ENCODE measurements at places on chromosomes 6 and 20.

DNA sequence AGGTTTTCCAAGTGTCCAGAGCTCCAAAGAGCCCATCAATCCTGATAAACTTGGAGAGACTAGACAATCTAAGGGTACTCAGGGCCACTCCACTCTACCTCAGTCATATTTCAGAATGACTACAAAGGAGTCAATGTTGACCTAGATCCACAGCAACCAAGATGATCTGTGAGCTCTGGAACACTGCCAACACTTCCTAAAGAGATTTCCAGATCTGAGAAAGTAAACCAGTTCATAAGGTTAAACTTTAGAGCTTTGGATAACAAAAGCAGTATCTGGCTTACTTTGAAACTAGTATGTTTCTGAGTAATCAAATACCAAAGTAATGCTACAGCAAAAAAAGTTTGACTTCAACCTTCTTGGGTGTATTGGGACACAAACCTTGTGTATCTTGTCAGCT is 122.7 kb downstream of the BTBD9 start:
- DNase-seq = no peak

DNA sequence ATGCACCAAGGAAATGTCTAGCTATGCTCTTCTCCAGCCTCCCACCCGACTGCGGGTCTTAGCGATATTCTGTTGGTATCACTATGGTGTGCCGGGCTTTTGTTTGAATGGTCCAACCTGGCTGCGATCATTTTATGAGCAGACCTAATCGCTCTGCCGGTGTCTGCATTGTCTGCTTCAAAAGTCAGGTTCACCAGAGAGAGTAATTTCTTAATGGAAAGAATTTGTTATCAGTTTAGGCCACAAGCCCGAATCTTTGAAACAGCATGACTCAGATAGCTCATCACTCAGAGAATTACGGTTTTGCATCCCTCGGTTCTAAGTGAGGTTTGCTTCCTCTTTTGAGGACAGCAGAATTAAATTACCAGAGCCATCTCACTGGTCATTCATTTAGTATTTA is 521.0 kb upstream of the ARID1B start:
- DNase-seq = no peak

- DNase-seq = no peak
These were observed 17.7 kb upstream of the THBS2 start for GRCh38 chr6:169271158-169271876.

DNA sequence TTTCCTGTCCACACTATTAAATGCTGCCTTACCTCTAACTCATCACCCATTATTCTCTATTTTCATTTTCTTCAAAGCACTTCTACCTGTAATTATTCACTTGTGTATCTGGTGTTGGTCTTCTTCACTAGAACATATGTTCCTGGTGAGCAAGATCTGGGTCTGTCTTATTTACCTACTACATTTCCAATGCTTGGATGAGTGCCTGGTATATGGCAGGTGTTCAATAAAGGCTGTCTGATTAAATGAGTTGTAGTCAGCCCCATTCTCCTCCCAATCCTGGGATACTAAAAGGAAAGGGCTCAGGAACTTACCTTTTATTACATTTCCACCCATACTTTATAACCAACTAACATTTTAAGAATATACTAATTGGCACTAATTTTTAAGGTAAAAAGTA is 61.0 kb downstream of the CEP162 start:
- DNase-seq = no peak

- DNase-seq = no peak
These were observed 161.7 kb downstream of the SYCP2 start for GRCh38 chr20:59771506-59772372.

DNA sequence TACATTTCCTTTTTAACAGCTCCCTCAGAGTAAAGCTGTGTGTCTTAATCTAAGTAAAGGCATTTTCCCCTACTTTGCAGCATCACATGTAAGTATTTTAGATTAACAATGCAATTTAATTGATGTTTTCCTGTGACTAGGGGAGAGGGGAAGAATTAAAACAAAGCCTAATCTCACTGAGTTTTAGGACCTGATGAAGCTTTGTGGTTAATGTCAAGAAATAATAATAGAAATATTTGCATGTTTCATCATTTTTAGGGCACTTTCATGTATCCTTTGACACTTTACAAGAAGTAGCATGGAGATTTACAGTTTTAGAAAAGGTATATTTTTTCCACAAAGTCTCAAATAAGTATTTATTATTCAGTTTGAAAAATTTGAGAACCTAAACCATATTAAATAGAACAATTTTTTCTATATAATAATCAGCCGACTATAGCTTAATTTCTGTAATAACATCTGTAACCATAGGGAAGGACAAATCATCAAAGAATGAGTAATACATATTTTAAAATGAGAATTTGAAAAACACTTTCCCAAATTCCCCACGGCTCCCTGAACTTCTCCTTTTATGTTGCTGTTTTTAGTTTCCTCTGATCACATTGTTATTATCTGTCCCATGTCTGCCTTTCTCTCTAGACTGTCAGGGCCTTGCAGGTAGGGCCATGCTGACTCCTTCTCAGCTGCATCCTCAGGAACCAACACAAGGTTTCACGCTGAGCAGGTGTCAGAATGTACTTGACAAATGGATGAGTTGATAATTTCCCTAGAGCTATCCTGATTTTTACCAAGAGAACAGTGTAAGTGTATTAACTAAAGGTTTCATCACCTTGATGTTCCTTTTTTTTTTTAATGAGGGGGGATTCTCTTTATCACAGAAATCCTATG is 338.1 kb downstream of the SYNE1 start:
- DNase-seq = peak; percentile 44

DNA sequence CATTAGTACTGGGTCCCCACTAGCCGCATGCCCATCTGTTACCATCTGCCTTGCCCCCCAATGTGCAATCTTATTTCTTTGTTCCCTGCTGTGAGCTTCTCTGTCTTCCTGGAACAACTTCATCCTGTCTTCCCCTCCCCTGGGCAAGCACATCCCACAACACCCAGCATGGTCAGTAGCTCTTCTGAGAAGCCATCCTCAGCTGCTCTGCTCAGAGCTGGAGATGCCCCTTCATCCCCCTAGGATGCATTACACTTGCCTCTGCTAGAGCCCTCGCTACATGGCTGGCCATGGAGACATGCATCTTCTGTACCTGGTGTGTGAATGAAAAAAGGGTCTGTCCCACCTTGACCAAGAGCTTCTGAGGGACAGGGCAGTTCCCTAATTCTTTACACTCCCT is 141.2 kb downstream of the CDC5L start:
- no peak for DNase-seq

DNA sequence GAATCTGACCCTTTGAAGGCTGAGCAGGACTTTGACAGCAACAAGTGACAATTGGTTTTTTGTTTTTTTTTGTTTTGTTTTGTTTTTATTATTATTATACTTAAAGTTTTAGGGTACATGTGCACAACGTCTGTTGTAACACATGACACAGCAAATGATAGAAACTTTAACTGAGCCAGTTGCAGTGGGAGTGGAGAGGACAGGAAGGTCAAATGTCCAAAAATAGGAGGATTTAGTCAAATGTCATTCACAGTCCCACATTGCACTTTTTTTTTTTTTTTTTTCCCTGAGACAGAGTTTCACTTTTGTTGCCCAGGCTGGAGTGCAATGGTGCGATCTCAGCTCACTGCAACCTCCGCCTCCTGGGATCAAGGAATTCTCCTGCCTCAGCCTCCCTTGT is 223.0 kb downstream of the HIVEP2 start:
- no peak for DNase-seq

DNA sequence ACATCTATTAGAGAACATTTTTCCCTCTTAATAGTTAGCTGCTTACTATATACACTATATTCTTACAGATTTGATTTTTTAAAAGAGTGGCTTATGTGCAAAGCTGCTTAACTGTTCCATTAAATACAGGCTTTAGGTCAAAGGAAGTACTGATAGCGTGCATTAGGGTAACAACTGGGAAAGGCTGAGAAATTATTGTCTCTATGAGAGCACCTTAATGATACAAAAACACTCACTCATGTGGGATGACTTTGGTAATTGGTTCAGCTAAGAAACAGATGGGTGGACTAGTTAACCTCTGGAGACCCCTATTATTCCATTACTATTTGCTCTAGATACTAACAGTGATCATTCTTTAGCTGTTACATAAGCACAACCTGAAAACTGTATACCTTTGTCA is 4.0 kb downstream of the DCDC2 start:
- no peak for DNase-seq

DNA sequence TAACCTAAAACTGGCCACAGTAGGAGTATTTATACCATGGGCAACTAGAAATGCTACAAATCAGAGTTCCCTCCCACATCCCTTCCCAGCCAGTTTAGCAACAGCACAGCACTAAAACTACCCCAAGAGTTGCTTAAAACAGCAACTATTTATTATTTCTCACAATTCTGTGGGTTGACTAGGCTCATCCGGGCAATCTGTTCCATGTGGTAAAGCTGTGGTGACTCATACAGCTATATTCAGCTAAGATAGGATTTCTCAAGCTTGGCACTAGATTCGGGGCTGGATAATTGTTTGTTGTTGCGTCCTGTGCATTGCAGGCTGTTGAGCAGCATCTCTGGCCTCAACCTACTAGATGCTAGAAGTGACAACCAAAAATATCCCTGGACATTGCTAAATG is 8.6 kb upstream of the HECA start:
- no peak for DNase-seq

GRCh38 chr6:69284176-69284730 is 512.6 kb downstream of the LMBRD1 start:
- no peak for DNase-seq

DNA sequence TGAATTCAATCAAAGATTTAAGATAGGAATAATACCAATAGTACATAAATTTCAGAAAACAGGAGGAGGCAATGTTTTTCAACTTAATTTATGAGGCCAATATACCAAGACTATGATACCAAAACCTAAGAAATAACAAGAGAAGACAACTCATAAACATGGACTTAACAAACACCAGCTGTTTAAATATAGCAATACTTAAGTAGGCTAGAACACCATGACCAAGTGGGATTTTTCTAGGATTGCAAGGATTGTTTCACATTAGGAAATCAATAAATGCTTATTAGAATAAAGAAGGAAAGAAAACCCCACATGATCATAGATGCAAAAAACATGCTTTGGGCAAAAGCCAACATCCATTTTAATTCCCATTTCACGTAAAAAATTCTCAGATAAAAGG is 355.1 kb downstream of the EPM2A start:
- DNase-seq = no peak

- no peak for DNase-seq
These were observed 15.0 kb downstream of the CPNE5 start for GRCh38 chr6:36824253-36824652.

GRCh38 chr6:90187437-90188121 is 109.1 kb downstream of the BACH2 start:
- DNase-seq = no peak

- no peak for DNase-seq
These were observed 224.9 kb downstream of the PHACTR1 start for GRCh38 chr6:12941422-12941821.

DNA sequence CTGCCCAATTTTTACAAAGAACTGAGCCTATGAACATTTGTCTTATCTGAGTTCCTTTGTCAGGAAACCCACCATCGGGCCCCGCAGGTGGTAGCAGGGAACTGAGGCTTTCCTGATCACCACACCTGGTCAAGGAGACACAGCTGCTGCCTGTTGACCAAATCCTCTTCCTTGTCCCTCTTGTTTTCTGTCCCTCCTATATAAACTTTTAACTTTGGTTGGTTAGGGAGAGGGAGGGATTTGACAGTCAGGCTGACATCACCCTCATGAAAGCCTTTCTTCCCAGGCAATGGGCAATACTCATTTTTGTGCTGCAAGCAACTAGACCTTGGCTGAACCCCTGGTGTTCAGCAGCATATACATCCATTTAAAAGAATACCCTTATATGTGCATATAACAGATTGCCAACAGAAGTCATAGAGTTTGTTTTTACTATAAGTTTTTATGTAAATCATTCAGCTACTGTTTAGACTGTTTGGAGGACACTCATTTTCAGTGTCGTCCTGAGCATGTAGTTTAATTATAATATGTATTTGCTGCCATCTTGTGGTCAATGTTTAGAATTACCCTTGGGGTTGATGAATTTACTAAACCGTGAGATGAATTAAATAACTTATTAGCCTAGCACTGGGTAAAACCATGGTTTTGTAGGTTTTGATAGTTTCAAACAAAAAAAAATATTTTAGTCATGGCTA is 17.0 kb downstream of the CRISP1 start:
- peak; percentile 70 for DNase-seq

GRCh38 chr20:8421981-8422380 is 289.9 kb downstream of the PLCB1 start:
- DNase-seq = no peak

DNA sequence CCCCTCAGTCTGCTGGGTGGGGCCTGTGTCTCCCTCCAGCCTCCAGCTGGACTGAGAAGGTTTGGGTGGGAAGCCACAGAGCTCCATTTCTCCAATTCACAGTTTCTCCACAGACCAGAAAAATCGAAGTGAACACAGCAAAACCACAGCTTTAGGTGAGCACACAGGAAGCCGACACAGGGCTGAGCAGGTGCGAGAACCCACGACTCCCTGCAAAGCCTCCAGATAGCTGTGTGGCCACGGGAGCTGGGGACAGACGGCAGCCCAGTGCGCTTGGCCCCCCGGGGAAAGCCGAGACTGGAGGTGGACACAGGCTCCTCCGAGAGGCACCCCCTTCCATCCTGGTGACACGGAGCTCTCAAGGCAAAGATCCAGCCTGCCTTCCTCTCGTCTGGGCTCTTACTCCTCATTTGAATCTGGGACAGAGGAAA is 29.0 kb upstream of the MPC1 start:
- DNase-seq = no peak

- no peak for DNase-seq
These were observed 133.8 kb downstream of the SMOC2 start for GRCh38 chr6:168574699-168575195.

- DNase-seq = no peak
These were observed 219.3 kb upstream of the PREP start for GRCh38 chr6:105622226-105622625.

DNA sequence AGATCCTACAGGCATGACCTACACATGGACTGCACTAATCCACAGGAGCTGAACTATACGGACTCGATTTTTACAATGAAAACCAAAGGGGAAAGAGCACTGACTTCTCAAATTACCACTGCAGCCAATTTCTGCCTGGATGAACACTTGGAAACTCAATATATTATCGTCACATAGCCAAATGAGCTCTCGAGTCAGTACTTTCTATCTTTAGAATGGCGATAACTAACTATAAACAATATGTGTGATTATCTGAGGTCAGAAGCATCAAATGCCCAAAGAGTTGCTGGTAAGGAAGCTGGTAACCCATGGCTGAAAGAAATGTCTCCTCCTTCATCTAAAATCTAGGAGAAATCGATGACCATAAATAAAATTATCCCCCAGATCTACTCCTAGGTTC is 86.7 kb downstream of the KIF16B start:
- no peak for DNase-seq
